Adipocyte (in vitro differentiated cells): ENCODE measurements at places on chromosomes 2 and 18.

GRCh38 chr2:239178954-239179353 lies 221.9 kb downstream of the HDAC4 start:
- DNase-seq: no peak

DNA sequence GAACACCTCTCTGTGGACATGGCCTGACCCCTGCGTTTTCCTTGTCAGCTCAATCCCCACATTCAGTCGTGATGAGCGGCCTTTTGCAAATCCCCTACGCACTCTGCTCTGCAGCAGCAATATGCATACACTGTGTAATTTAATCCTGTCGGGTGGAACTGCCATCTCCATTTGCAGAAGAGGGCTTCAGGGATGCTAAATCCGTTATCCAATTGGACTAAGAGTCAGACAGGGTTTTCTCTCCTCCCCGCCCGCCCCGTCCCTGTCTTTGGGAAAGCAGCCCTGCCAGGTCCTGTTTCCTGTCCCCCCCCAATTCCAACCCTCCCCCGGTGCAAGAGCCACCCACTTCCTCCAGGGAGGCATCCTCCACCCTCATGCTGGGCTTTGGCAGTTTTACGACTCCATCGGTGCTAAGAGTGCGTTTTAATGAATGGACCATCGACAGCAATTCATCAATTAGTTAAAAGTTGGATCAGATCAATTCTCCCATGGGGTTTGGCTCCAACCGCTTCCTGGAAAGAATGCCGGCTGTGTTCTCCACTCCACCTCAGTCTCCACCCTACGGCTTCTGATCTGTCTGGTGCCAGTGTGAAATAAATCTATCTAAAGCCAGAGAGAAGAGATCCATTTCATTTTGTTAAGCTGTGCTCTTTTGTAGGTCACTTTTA lies 53.5 kb upstream of the ASAP2 start:
- no peak for DNase-seq

DNA sequence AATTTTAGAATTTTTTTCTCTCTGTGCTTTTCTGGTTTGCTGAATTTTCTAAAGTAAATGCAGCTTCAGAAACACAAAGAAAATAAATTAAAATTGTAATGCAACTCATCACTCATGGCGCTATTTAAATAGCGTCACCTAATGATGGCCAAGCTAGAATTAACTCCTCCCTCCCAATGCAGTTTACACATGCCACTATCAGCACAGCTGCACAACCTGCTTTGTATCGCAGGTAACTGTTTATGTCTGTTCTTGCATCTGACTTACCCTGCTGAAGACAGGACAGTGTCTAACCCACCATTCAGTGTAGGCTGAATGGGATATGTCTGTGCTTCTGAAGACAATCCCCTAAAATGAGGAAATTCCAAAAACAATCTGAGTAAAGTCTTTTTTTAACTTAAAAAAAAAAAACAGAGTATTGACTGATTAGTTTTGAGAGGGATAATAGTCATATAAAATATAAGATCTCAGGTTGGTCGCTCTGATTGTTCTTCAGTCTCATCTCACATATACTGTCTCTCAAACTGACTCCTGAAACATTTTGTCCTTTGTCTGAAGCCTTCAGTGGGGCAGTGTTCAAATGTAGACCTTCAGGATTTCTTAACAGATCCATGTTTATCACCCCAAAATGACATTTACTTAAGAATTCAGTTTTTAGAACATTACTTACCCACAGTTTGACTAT lies 271.4 kb downstream of the ZEB2 start:
- no peak for DNase-seq

GRCh38 chr18:13296867-13297574 lies 78.5 kb downstream of the LDLRAD4 start:
- DNase-seq: no peak

DNA sequence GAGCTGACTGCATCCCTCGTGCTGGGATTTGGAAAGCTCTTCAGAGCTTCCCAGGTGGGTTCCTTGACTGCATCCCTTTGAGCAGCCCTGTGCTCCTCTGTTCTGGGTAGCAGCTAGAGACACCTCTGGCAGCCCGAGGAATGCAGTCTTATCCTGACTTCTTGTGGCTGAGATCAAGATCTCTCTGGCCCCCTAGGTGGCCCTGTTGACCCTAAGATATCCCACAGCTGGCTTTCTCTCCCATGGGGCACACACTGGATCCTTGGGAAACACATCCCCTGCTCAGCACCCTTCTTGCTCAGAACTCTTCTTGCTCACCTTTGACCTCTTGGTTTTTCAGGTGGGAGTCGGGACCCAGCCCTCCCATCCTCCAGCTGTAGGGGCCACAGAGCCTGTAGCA lies 237.2 kb downstream of the TSN start:
- no peak for DNase-seq

DNA sequence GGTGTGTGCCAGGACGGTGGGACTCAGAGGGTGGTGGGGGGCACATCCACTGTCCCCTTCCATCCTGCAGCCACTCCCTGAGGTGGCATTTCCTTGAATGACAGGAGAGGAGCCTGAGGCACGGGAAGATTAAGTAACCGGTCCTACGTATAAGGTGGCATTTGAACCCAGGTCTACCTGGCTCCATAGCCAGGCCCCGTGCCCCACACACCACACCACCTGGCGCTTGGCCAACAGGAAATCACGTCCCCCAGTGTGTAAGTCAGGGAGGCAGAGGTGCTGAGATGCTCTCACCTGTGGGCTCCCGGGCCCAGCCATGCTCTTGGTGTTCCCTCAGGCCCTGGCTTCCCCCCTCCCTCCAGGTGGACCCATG lies 53.7 kb downstream of the HPCAL1 start:
- no peak for DNase-seq

GRCh38 chr2:4604767-4605166 lies 901.4 kb downstream of the DCDC2C start:
- DNase-seq: no peak

- DNase-seq: no peak
Measured at GRCh38 chr2:11977766-11978524, 231.5 kb downstream of the LPIN1 start.

- DNase-seq: peak; percentile 14
Measured at GRCh38 chr18:66872277-66872676, 268.4 kb upstream of the CDH19 start.

DNA sequence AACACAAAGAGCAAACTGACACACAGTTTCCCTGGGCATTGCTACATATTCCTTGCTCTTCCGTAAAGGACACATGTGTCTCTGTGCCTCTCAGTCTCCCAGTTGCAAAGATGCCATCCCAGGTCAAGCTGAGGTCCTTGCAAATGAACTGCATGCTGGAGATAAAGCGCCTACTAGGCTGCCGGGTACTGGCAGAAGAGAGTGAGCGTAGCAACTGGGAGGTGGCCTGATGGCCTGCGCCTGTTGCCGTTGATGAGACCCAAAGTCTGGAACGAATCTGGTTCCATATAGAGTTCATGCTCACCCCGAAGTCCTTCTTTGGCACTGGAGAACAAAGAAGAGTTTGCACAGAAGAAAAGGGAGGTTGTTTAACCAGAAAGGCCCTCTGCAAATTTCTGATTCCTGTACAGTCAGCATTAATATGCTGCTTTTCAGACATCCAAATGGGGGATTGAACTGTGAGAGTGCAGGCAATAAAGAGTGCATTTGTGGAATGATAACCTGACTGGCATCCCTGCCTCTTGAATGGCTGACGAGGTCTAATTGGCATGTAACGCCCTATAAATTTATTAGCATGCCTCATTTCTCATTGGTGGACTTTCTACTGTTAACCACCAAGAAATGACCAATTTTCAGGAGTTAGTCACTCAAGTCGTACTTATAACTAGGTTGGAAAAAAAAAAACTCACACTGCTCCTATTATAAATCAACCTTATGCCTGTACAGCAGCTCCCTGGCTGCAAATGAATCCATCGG lies 78.7 kb downstream of the GBX2 start:
- DNase-seq: no peak

DNA sequence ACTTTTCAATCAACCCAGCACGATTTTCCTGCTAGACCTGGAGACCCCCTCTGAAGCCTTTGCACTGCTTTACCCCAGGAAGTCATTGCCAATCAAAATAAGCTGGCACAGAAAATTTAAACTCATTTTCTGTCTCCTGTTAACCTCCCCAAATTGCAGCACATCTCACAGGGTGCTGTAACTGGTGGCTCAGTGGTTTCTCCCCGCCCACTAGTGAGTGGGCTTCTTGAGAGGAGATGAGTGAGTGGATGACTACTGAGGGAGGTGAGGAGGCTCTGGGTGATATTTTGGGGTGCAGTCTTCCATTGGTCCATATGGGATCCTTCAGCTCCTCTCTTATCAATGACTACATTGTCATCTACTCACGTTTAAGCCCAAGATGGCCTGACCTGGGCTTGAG lies 239.8 kb upstream of the HS6ST1 start:
- DNase-seq: no peak

DNA sequence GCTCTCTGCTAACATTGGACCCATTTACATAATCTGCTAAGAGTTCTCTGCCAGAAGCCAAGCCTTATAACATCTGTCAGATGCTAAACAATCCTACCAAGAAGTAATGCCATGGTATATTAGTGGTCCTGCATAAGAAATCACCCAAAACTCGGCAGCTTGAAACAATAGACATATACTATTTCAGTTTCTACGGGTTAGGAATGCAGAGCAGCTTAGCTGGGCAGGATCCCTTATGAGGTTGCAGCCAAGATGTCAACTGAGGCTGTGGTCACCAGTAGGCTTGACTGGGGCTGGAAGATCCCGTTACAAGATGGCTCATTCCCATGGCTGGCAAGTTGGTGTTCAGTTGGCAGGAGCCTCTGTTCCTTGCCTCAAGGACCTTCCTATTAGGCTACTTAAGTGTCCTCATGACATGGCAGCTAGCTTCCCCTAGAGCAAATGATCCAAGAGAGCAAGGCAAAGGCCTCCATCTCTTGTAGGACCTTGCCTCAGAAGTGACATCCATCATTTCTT lies 25.1 kb upstream of the SOS1 start:
- peak; percentile 25 for DNase-seq
